NCI-H187 treated with DMSO at 0.1 percent for 48 hours (cell line): ENCODE measurements at places on chromosomes 1 and 21.

DNA sequence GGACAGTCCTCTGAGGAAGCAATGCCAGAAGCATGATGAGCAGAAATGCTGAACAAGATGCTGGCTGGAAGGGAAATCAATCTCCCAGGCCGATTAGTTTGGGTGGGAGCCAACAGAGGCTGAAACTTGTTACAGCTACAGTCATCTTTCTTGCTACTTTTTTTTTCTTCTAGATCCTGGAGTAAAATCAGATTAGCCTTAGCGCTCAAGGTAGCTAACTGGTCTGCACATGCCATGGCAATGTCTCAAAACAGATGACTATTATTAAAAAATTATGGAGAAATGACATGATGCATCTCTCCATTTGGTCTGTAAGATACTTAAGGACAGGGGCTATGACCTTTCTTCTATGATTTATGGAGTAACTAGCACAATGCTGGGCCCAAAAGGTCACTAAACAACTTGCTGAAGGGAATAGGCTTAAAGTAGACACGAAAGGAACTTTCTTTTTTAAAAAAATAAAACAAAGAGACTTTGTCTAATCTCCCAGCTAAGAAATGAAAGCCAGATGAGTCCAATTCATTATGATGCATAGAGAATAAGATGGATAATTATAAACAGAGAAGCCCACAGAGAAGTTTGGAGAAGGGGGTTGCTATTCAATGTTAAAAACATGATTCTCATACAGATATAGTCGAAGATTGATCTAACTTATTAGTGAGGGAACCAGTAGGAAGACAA lies 42.5 kb downstream of the UTP25 start:
- DNase-seq: no peak

- no peak for DNase-seq
Observed at GRCh38 chr1:32337855-32338636, 2.0 kb upstream of the MARCKSL1 start.

DNA sequence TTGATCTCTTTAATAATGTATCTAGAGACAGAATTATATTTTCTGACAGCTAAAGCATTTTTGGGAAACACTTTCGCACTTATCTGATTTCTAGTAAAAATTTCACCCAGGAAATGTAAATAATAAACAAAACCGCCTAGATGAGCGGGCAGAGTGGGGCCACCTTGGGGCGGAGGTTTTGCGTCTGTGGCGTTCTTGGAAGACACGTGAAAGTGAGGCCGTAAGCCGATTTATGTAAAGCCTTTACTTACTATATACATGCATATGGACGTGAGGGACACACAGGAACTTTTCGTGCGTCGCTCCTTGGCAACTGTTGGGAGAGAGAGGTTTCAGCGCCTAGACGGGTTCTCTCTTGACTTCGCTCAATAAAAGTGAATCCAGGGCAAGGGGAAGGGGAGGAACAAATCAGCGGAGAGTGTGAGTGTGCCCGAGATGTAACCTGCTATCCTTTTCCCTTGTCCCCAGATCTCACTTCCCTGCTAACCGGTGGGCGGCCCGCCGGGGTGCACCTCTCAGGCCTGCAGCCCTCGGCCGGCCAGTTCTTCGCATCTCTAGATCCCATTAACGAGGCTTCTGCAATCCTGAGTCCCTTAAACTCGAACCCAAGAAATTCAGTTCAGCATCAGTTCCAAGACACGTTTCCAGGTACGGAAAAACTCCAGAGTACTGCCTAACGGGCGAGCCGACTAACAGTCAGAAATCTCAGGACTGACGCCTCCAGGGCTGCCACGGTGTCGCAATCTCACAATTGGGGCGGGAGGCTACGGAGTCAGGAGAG lies 1.7 kb downstream of the HLX start:
- DNase-seq: no peak

- DNase-seq: no peak
Observed at GRCh38 chr1:28272215-28272852, 13.0 kb downstream of the SESN2 start.

DNA sequence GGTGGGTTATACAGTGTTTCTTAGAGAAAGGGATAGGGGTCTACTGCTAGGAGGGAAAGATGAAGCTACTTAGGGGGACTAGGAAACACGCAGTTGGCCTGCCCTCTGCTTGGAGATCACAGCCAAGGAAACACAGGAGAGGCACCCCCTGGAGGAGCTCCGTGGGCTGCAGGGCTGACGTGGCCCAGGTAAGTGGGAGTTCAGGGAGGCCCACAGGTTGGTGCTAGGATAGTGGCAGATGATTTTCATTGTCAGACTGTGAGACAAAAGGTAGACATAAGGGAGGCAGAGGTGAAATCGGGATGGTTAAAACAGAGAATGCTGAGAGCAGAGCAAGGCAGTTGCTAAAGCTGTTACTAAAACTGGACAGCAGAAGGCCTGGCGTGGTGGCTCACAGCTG lies 463.0 kb downstream of the DSCAM start:
- DNase-seq: no peak

GRCh38 chr1:40095806-40096205 lies 1.2 kb downstream of the PPT1 start:
- DNase-seq: no peak
